ENCODE measurements at places on chromosomes 16 and 17.

GRCh38 chr16:28543072-28543471, 4.3 kb upstream of the NUPR1 start:
- DNase-seq = no peak

DNA sequence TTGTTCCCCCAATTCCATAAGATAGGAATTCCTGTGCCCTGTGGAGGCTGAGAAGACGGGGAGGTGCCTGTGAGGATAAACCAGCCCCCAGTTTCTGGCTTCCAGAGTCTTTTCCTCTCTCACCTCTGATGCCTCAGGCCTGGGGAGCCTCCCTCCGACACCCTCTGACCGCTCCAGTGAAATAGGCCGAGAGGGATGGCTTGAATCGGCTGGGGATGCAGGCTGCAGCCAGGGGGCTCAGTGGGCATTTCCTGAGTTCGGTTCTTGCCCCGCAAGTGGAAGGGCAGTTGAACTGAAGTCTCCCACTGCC, 339.4 kb downstream of the SEC14L1 start:
- no peak for DNase-seq

GRCh38 chr16:80743772-80744171, 60.6 kb downstream of the CDYL2 start:
- DNase-seq = no peak

DNA sequence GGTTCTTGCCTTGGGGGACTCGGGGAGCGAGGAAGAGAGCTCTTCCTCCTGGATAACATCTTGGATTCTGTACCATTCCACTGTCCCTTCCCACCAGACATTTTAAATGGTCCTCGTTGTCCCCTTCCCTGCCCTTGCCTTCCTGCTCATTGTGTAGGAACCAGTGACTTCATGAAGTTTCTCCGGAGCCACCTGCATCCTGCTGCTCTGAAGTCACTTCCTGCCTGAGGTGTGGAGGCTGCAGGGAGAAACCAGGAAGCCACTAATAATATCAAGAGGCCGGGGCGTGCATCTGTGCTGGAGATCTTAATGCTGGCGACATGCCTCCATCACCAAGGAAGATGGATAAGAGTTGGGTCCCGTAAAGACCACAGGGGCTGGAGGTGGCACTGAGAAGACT, 6.2 kb upstream of the SLC16A13 start:
- DNase-seq = no peak

DNA sequence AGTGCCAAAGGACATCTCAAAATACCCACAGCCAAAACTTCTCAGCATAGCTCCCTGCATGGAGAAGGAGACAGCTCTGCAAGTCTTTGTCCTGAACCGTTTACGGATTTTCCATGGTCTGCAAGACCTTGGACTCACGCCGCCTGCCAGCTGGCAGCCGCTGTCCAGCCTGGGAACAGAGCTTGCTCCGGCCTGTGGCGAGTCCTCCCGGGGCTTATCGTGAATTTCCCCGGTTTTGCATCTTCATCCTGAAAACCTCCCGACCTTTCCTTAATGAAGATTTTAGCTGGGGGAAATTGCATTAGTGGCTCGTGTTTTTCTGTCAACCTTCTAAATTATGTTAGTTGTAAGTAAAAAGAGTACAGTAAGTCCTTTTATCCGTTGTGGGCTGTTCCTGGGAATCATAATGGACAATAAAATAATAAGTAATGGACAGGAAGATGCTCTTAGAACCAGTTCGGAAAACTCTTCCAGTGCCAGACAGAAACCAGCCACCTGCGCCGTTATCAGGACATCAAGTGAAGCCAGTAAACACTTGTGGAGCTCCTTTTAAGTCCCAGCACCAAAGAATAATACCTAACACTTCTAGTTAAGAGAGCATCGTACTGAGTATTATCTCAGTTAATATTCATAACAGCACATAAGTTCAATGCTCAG, 112.4 kb upstream of the NOL11 start:
- DNase-seq = no peak

DNA sequence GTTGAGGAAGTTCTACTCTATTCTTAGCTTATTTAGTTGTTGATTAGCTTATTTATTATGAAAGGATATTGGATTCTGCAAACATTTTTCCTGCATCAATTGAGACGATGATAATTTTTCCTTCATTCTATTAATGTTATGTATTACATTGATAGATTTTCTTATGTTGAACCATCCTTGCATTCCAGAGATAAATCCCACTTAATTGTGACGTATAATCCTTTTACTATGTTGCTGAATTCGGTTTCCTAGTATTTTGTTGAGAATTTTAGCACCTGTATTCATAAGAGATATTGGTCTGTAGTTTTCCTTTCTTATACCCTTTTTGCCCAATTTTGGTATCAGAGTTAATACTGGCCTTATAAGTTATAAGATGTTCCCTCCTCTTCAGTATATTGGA, 47.6 kb upstream of the BRD7 start:
- DNase-seq = no peak

- DNase-seq = no peak
Measured at GRCh38 chr17:75013092-75013559, 656 bp downstream of the MRPL58 start.

- DNase-seq = no peak
Measured at GRCh38 chr16:78926723-78927210, 673.8 kb downstream of the MAF start.

GRCh38 chr16:88770461-88771293, 14.3 kb downstream of the PIEZO1 start:
- DNase-seq = no peak

GRCh38 chr17:29505836-29506235, 61.0 kb downstream of the ABHD15 start:
- no peak for DNase-seq

DNA sequence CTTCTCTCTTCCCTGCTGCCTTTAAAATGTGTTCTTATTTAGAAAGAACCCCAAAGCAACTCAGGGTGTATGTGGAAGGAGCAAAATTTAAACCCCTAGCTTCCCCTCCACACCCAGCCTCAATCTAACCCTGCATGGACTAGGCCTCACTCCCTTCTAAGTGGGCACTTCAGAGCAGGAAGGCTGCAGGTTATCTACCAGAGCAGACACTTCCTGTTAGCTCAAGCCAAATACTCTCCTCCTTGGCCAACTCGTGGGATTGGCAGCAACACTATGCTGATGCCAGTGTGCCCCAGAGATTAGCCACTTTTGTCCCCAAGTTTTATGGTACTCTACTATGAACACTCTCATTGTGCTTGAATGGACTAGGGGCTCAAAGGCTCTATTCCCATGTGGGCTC, 35.6 kb downstream of the CCDC42 start:
- no peak for DNase-seq

- no peak for DNase-seq
Measured at GRCh38 chr17:79841369-79842135, 2.3 kb upstream of the CBX4 start.

- no peak for DNase-seq
Measured at GRCh38 chr17:76982408-76983074, 114.3 kb downstream of the MGAT5B start.

- DNase-seq = no peak
Measured at GRCh38 chr16:2771496-2772402, 5.3 kb downstream of the ELOB start.
